HCT116 (cell line): ENCODE measurements at places on chromosomes 12 and 14.
A peak's percentile ranks its signal among the peaks of the same experiment; 100 is the strongest.

DNA sequence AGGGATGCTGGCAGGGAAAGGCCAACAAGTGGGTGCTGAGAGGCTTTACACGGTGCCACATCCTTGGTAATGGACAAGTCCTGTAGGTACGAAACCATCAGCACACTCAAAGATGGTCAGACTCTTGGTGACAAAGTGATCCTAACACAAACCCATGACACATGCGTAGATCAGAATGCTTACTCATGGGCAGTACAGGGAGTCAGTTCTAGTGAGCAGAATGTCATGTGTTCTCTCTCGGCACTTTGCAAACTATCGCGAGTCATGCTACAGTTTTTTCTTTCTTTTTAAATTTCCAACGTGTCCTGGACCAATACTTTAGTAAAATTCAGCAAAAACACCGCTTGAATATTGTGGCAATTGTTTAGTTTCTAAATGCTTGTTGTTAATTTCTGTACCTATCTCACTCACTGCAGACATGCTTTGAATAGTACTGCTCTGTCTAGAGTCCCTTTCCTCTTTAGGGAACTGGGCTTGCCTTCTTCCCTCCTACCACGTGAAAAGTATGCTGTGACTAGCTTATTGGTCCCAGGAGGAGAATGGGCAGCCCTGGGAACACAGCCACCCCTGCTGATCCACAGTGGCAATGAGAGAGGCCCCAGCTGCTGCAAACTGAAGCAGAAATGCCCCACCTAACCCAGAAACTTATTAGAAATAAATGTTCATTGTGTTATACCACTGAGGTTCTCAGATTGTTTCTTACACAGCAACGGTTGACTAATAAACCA, 62.4 kb downstream of the UBR7 start:
- DNase-seq, result no peak

DNA sequence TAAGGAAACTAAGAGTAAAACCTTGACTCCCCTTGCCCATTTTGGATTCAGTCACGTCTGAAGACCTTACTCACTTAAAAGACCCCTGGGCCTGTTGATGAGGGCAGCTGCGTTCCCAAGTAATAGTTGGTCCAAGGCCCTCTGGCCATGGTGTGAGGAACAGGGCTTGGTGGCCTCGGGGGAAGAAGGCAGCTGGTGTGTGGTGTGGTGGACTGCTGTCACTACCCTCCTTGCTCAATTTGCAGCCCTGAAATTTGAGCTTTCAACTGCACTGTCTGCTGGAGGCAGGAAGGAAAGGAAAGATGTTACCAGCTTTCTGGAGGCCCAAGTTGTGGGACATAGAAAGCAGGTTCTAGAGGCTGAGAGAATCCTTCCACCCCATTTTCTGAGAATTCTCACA, 128.2 kb downstream of the SLC38A6 start:
- no peak for DNase-seq

- DNase-seq, result no peak
Observed at GRCh38 chr12:107169200-107169599, 75.9 kb upstream of the CRY1 start.

DNA sequence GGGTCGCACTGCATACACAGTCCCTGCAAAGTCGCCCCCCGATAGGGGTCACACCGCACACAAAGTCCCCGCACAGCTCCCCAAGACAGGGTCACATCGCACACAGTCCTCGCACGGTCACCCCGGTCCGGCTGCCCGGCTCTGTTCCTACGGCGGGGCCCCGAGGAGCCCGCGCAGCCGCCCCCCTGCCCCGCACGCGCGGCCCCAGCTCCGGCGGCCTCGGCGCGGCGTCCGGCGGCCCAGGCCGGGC, 300 bp downstream of the SSH1 start:
- DNase-seq, result no peak

- peak; percentile 95 for DNase-seq
Observed at GRCh38 chr12:53938326-53939140, at the start of gene HOXC13. HOXC13 (plus strand) TSS chr12:53938831; CDS start chr12:53938907, 76 bp downstream.

DNA sequence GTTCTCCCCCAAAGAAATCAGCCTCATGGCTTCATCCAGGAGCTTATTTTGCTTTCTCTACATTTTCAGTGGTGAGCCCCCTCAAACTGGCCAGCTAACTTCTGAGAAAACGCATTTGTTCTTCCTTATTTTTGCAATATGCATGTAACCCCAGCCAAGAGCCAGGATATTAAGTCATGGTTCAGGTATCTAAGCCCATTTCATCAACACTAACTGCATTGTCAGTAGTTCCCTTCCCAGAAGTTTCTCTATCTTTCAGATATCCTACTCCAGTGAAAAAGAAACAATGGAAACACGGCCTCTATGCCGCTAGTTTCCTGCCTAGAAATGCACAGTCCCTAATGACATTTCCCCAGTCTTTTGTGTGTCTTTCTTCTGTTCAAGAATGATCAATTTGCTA, 102.8 kb upstream of the RASSF8 start:
- no peak for DNase-seq

DNA sequence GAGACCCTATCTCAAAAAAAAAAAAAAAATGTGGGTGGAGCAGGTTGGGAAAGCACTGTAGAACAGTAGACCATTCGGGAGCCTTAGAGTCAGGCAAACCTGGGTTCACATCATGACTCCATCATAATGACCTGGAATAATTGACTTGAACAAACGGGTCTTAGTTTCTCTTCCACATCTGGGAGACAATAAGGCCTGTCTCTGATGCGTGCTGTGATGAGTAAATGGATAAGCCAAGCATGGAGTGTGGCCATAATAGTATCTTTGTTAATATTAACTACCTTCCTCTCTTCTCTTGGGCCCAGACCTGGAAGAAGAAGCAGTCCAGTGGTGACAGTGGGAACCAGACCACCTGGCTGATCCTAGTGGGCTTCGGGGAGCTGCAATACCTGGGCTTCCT, 54.5 kb downstream of the KANSL2 start:
- no peak for DNase-seq

- DNase-seq, result no peak
Observed at GRCh38 chr12:130162745-130163460, 639 bp downstream of the FZD10 start.

- no peak for DNase-seq
Observed at GRCh38 chr12:76720068-76720467, 43.8 kb upstream of the ZDHHC17 start.

DNA sequence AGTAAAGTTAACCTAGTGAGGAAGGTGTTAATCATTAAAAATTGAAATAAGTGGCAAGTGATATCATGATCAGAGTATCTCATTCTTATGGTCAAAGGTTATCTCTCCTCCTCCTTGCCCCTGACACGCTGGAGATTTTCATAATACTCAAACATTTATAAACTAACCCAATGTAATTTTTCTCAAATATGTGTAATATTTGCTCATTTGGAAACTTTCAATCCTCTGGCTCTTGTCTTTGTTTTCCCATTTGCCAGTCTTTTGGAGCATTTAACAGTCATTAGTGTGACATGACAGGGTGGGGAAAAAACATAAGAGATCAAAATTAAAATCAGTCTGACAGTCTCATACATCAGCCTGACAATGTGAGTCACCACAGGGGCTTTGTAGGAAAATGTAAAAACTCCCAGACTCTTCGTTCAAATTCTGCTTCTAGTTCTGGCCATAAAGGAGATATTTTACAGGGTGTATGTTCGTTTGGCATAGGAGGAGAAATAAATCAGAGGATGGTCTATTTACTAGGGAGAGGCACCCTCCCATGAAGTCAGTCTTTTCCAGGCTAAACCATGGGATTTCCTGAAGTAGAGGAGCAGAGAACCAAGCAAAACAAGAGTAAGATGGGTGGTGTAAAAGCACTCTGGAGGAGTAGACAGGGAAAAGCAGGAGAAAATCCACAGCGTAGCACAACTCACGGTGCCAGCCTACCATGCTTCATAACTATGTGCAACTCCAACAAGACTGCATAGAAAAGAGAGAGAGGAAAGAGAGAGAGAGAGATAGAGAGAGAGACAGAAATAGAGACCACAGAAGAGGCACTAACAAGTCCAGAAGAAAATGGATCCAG, 369.2 kb upstream of the PDE3A start:
- no peak for DNase-seq

DNA sequence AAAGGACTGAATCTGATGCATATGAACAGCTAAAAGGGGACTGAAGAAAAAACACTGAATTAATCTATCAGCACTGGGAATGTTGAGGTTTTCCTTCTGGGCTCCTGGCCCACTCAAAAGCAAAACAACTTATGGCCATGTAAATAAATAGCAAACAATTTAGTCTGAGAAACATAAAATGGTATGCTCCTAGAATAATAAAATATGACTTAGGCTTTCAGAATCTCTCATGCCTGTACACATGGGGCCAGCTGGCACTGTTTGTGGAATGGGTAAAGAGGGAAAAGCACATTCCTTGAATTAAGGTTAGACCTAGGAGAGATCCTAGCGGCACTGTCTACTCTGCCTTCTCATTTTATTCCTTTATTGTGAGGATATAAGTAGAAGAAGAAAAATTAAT, 6.2 kb downstream of the KLHDC2 start:
- no peak for DNase-seq

GRCh38 chr12:84842406-84843013, 70.1 kb downstream of the SLC6A15 start:
- peak; percentile 28 for DNase-seq

DNA sequence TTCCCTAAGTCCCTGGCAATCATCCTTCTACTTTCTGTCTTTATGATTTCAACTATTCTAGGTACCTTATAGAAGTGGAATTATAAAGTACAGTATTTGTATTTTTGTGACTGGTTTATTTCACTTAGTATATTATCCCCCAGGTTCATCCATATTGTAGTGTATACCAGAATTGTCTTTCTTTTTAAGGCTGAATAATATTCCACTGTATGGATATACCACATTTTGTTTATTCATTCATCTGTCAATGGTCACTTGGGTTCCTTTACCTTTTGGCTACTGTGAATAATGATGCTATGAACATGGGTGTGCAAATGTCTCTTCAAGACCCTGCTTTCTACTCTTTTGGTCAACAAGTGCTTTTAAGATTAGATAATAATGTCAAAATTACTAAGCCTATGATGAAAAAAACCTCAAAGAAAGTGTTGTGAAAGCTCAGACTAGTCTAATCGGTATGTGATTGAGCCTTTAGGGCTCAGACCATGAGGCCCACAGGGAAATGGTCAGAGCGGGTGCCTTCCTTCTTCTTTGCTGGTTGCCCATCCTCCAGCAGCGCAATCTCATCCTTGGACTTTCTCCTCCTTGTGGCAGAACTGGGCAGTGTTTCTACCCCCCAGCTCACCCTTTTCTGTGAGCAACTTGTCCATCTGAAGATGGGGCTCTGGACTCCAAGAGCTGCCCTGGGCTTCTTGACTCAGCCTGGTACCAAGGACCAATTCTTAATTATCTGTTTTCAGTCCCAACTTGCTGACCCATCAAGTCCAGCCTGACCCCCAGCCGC, 105.4 kb downstream of the TTC8 start:
- DNase-seq, result no peak

DNA sequence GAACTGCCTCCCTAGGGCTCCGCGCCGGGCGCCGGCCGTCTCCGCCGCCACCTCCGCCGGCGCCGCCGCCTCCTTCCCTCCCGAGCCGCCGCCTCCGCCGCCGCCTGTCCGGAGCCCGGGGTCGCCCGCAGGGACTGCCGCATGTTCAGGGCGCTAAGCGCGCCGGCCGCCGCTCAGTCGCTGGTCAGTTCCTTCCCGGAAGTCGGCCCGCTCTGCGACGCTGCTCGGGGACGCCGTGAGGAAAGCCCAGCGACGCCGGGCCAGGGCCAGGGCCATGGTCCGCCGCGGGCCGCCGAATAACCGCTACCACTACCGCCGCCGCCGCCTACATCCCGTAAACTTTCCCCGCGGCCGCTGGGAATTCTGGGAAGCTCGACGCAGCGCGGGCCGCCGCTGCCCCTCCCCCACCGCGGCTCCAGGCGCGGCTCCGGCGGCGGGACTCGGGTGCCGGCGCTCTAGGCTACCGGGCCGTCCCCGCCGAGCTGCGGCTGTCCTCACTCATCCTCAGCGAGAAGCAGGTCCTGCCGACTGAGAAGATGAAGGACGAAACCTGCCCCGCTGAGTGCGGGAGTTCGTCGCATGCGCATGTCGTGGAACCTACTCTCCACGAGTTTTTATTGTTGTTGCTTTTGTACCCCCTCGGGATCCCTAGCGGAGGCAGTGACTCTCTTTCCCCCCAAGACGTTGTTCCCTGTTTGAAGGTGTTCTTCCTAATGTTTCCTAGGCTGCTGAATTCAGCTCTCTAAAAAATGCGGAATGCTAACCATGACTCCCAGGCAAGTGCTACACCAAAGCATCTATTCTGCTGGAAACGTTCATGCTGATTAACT, at the start of gene SAV1:
SAV1 (minus strand) TSS at position 311 of the 830 bp plus-strand sequence. CDS start 339 bp downstream, outside the sequence.
- peak; percentile 52 for DNase-seq

DNA sequence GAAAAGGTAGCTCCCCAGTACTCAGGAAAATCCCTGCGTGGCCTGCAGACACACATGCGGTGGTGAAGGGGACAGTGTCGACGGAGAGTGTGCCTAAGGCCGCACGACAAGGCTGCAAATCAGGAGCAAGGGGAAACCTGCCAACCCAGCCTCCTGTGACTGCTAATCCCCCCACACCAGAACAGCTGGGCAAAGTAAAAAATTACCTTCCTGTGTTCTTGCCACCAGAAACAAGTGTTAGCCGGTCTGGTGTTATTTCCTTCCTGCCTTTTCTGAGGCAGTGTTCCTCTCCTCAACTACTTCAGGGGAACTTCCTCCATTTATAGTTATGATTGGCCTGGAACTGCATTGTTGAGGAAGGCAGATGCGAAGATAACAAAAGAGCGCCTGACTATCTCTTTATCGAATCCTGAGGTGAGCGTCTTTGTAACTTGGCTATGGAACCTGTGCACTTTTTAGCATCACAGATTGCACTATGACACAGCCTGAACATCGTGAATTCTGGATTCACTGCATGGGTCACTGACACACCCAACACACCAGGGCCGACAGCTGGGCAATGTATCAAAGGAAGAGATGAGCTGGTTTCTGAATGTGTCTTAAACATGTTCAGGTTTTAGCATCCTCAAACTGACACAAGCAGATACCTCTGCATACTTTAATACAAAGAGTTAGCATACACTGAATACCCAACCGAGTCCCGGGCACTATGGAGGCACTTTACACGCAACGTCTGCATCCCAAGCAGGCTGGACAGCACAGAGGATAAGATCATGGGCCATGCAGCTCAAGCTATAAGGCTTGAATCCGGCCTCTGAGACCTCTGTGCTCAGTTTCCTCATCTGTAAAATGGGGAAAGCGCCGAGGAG, 28.9 kb downstream of the SLC15A4 start:
- no peak for DNase-seq

DNA sequence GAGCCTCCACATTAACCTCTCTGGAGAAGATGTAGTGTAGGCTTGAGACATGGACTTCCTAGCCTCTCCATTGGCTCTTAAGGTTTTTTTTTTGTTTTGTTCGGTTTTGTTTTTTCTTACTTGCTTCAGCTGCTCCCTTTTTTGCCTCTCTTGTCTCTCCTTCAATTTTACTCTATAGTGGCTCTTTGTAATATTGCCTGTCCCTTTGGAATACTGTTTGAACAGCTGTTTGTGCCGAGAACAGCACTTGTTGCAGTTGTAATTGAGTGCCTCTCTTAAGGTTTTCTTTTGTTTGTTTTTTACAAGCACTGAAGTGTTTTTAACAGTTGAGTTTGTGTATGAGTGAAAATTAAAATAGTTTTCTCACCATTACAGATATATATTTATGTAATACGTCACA, 567.7 kb downstream of the LRFN5 start:
- DNase-seq, result no peak
